ENCODE measurements at places on chromosomes 3 and 15.

GRCh38 chr3:23489300-23490158 lies 286.4 kb downstream of the UBE2E2 start:
- no peak for DNase-seq

DNA sequence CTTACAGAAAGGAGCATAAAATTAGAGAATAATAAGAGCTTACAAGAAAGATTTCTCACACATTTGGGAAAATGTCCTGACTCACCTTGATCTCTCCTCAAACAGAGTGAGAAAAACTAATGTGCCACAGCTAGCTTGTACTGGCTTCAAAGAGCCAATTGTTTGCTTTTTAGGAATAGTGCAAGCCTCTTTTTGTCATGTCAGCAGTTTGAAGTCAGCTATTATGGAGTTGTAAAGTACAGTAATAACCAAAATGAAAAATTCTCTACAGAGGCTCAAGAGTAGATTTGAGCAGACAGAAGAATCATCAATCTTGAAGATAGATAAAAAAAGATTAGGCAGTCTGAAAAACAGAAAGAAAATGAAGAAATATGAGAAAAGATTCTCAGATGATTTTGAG lies 313.4 kb upstream of the GPR149 start:
- DNase-seq = no peak

DNA sequence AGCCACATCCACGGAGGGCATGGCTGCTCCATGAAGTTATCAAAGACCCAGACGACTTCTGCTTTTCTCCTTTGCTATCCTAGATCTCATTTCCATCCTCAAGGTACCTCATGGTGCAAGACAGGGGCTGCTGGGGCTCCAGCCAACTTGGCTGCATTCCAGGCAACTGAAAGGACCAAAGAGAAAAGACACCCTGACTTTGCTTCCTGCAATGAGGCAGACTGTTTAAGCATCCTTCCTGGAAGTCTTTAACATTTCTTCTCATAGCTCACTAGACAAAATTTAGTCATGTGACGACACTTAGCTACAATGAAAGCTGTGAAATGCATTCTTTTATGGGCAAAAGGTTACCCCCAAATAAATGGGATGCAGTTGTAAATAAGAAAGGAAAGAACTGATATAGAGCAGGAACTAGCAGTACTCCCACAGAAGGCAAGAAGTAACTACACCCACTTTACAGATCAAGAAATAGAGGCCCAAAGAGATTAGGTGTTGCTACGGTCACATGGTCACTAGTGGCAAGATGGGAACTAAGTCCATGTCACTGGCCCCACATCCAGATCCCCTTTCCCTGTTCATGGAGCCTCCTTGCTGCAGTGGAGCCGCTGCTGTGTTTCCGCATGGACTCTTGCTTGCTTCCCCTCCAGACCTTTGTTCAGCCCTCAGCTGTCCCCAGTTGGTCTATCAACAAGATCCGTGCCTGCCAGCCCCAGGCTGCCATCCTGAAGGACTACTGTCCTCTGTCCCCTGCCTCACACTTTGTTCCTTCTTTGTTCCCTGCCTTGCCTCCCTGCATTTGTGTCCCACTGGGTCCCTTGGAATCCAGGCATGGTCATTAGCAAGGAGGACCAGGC lies 107.0 kb downstream of the XXYLT1 start:
- DNase-seq = no peak

DNA sequence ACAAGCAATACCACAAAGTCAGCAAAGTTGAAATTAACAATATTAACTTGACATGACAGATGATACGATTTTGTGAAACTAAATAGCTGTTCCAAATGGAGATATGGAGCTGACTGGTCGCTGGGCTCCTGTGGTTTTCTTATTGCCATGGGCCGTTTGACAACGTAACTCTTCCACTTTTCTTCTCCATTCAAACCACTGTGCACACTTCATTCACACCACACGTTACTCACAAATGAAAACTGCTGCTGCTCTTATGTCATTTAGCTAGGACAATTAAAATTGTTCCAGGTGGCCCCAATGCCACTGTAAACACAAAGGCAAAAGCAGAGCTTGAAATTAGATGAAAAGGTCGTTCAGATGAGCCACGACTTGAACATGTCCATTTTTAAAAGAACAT lies 94.0 kb upstream of the VGLL4 start:
- no peak for DNase-seq
